Fibroblast of skin of left biceps (primary cell): ENCODE measurements at places on chromosomes 4 and X.

DNA sequence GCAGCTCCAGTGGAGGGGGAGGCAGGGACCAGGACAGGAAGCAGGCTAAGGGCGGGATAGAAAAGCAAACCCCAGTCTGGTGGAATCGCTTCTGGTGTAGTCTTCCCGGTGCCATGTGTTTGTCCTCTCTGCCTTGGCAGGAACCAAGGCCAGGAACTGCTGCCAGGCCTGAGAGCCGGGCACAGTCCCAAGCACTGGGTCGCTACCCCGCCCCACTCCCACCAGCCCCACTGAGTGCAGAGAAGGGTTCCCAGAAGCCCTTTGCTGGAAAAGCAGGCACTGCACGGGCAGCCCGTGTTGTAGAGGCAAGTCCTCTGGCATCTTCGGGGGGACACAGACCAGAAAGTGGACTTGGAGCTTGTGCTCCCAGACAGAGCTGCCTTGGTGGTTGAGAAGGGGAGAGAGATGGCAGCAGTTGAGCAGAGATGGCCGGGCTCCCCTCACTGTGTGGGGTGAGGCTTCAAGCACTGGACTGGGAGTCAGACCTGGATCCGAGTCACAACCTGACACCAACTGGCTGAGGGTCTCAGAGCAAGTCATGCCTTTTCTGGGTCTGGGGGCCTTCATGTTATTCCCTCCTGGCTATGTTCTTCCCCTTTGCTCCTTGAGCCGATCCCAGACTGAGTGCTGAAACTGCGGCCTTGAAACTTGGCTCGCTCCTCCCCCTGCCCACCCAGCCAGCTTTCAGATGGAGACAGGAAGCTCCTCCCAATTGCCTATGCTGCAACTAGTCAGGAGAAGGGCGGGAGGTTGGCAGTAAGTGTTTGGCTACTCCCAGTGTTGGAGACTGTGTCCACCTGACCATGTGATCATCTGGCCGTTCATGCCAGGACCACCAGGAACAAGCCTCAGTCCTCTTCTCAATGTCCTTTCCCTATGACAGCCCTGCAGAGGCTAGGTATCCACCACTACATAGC is 59.7 kb upstream of the MTM1 start:
- DNase-seq: no peak

DNA sequence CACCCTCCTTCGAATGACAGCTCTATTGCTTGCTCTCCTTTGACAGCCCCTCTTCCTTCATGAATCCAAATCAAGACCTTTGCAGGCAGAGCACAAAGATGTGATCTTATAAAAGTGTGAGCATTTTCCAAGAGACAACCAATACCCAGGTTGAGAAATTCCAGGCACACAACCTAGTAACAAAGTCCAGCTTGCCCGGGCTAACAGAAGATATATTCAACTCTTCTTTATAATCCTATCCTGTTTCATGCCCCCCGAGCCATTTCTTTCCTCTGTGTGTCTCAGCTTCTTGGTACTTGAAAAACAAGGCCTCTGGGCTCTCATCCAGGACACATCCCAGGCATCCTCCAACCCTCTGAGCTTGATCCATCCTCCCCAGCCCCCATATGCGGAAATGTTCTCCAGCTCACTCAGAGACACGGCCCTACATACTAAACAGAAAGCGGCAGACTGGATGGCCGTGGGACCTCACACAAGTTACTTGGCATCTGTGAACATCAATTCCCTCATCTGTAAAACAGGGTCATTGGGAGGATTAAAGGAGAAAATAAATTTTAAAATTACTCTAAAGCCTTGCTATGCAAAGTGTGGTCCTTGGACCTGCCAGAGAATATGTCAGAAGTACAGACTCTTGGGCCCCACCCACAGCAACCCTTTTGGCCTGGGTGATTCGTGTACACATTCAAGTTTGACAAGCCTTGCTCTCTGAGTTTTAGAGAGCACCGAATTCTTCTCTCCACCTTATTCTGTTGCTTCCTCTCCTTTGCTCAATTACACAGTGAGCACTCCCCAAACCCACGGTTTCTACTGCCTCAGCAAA is 627.0 kb downstream of the BCOR start:
- DNase-seq: peak; percentile 62

- no peak for DNase-seq
These were observed 5.9 kb upstream of the HSD17B10 start for GRCh38 chrX:53440101-53440500.

DNA sequence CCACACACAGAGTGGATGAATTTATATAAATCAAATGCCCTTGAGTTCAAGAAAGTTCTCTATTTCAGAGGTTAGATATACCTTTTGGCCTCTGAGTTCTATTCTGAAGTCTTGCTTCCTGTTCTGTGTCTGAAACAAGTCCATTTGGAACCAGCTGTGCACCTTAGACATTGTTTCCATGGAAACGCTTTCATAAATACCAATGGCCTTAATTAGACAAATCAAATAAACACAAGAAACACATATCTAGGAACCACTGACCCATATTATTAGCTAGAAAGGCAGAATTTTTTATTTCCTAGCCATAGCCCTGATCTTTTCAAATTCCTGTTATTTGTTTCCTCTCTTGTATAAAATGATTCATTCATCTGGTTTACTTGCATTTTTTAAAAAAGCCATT is 8.4 kb upstream of the C4orf54 start:
- DNase-seq: no peak

- DNase-seq: peak; percentile 56
These were observed 108.5 kb downstream of the ZNF330 start for GRCh38 chr4:141329174-141329569.

- peak; percentile 79 for DNase-seq
These were observed 120.9 kb downstream of the CHIC2 start for GRCh38 chr4:53943345-53944085.

- DNase-seq: no peak
These were observed 158.3 kb downstream of the AFAP1 start for GRCh38 chr4:7781366-7781765.

- DNase-seq: no peak
These were observed 42.5 kb upstream of the ANTXR2 start for GRCh38 chr4:80115368-80116181.

- DNase-seq: no peak
These were observed 2.1 kb upstream of the GC start for GRCh38 chr4:71785959-71786358.

DNA sequence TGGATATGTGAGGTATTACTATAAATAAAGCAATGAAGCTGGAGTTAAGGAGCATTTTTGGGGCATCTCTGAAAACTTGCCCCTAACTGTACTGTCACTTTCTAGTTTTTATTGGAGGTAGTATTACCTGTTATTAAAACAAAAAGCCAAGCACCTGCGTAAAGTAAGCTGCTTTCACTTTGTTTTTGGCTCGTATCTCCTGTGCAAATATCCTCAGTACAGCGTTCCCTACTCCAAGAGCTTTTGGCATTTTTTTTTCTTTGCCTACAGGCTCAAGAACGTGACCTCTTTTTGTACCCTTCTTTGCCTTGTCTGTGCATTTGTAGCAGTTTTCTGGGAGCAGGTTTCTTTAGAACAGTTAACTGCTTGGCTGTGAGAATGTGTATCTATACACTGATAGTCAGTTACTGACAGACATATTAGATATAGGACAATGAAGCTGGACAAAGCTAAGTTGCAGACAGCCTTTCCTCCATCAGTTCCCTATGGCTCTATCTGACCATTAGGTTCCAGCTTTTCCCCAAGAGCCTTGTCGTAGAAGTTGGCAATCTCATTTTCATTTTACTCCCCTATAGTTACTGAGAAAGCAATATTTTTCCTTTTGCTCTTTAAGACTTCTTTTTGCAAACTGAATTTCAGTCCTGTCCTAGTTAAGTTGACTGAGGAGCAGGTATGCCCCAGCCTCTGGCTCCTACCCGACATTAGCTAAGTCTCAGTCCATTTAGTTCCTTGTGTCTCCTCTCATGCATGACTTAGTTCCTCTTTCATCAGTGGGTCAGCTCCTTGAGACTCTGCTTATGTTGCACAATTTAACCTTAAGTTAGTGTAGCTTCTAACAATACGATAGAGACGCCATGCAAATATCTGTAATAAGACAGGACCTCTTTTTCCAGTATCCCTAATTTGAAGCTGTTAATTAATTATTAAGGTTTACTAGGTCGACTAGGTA is 71.5 kb upstream of the HPRT1 start:
- DNase-seq: no peak

DNA sequence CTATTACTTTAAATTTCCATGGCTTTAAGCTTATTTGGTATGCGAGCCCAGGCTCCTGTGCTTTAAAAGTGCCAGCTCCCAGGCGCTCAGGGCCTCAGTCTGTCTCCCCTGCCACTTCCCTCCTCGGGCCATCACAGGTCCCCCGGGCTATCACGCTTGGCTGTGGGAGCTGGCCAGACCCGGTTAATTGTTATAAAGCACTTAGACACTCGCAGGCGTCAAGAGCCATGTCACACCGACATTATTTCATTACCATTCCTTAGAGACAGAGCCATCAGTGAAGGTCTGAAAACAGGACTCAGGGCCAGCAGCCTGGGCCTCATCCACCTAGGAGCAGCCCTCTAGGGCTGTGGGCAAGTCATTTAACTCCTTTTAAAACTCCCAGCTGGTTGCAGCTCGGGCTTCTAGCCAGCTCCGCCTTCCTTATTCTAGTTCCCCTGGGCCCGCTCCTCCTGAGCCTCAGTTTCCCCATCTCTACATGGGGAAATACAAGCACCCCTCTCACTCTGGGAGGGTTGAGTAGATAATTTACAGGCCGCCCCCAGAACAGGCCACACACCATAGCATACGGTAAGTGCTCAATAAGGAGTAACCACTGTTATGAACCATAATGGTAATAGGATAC is 99.0 kb downstream of the HMX1 start:
- DNase-seq: no peak

DNA sequence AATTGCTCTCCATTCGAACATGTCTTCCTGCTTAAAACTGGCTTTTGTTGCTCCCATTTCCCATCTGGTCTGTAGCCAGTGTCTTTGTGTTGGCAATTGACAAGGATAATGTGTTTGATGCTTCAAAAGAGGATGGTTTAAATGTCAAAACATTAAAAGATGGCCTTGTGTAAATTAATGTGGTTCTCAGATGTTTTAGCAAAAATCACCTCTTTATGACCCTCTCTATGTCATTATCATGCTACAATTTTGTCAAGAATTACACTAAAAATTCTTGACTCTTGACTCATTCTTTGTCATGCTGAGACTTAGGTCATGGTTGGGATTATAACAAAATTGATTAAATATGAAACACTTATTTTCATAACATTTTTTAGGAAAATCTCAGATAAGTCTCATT is 47.4 kb downstream of the TMEM131L start:
- peak; percentile 79 for DNase-seq

DNA sequence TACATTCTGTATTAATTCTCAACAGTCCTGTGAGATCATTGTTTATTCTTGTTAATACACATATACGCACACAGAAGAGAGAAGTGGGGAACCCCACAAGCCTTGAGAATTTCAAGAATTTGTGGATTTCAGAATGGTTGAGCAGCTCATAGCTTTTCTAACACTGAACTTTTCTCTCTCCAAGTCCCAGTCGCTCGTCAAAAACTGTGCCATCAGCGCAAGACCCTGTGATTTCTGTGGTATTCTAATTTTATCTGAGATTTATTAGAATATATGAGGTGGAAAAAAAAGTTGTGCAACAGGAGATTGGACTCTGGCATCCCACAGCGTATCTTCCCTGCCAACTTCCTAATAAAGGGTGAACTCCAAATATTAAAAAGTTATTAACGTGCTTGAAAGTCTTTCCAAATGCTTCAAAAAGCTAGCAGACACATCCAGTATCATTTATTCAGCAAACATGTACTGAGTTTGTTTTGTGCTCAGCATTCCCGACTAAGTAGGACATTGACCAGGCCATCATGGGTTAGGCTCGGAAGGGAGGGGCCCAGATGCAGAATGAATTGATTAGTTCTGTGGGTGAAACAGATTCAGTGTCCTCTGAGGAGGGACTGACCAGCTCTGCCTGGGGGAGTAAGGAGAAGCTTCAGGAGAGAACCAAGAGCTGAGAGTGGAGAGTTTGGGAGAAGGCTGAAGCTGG is 165.6 kb downstream of the CBR4 start:
- no peak for DNase-seq

GRCh38 chr4:3495204-3495975 is 32.3 kb downstream of the DOK7 start:
- no peak for DNase-seq

DNA sequence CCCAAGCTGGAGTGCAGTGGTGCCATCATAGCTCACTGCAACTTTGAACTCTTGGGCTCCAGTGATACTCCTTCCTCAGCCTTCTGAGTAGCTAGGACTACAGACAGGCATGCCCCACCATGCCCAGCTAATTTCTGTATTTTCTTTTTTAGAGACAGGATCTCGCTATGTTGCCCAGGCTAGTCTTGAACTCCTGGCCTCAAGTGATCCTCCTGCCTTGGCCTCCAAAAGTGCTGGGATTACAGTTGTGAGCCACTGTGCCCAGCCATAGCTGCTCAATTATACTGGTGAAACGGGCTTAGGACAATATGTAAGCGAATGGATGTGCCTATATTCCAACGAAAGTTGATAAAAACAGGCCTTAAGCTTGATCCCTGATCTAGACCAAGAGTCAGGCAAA is 13.1 kb downstream of the CASP3 start:
- no peak for DNase-seq

GRCh38 chrX:84611843-84612636 is 109.8 kb upstream of the HDX start:
- DNase-seq: no peak

DNA sequence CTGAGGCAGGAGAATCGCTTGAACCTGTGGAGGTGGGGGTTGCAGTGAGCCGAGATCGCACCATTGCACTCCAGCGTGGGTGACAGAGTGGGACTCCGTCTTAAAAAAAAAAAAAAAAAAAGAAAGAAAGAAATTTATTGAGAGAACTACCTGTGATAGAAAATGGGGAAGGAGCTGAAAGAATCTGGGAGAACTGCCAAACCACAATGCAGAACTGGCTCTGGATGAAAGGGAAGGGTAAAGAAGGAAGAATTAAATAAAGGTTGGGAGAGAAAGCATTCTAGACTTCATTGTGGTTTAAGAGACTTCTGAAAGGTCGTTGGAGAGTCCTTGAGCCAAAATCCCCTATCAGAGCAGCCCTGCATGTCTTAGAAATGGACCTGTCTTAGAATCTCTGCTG is 567.9 kb upstream of the HTR2C start:
- no peak for DNase-seq

GRCh38 chrX:132367984-132368383 is 120.9 kb downstream of the MBNL3 start:
- DNase-seq: no peak

GRCh38 chrX:68503836-68504636 is 5.2 kb downstream of the YIPF6 start:
- DNase-seq: no peak

DNA sequence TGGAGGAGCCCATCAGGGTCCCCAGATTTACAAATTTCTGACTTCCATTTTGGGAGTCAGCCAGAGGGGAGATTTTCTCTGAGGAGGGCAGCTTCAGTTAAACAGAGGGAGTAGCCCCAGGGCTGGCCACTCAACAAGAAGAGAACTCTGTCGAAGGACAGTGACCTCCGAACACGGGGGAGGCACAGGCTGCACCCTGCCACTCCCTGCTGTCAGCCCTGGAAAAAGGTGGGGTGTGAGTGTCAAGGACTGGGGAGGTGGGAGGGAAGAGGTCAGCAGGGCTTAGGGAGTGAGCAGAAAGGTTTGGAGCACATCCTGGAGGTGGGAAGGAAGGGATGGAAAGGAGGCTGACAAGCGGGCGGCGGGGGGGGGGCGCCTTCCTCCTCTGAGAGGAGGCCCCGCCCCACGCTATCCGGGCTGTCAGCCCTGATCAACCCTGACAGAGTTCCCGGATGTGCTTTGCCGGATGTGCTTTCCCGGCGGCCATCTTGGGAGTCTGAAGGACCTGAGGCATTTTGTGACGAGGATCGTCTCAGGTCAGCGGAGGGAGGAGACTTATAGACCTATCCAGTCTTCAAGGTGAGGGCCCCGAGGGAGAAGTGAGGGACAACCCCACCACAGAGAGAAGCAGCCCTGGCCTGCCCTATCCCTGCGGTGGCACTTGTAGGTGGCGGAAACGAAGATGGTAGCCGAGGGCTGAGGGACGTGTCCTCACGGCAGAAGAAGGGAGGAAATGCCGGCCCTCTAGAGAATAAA is at the start of gene MAGEC1:
Gene MAGEC1 (plus strand): TSS at position 495 of the 756 bp plus-strand sequence. CDS start 1,179 bp downstream, outside the sequence.
- no peak for DNase-seq
